ENCODE measurements at places on chromosomes 7 and 10.

DNA sequence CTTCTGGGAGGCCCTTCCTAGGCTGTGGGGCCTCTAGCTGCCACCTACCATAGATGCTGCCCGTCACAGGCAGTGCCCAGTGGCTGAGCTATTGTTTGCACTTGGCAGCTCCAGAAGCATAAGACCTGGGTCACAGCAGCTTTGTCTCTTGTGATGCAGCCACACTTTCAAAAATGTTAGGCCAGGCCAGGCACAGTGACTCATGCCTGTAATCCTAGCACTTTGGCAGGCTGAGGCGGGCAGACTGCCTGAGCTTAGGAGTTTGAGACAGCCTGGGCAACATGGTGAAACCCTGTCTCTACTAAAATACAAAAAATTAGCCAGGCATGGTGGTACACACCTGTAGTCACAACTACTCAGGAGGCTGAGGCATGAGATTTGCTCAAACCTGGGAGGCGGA, 9.5 kb upstream of the KAZALD1 start:
- DNase-seq = no peak

- no peak for DNase-seq
These were observed 15.2 kb downstream of the FGL2 start for GRCh38 chr7:77184463-77184862.

- no peak for DNase-seq
These were observed 23.3 kb upstream of the STEAP2 start for GRCh38 chr7:90188281-90188680.

GRCh38 chr10:11901833-11902475, 78.8 kb downstream of the PROSER2 start:
- DNase-seq = no peak

DNA sequence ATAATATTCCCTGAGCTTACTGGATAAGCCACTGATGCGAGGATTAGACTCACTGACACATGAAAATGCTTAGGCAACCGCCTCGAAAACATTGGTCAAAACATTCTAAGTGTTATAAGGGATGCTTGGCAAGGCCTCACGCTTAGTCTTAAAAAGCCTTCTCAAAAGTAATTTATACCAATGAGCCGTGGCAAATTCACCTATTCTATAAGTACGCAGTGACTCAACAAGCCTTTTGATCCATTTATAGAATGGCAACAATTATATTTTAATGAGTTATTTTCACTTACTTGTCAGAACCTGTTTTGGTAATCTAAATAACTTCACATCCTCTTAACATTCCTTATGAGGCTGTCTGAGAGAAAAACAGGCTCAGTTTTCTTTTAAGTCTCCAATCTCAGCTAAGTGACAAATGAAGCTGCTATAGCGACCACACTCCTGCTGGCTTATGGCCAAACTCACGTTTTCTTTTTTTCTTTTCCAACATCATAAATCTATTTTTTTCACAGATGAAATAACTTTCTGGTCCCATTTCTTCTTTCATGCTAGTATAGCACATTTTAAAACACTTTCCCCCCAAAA, 121.2 kb upstream of the AFAP1L2 start:
- no peak for DNase-seq

- no peak for DNase-seq
These were observed 294.6 kb downstream of the SORCS3 start for GRCh38 chr10:104935656-104936055.

DNA sequence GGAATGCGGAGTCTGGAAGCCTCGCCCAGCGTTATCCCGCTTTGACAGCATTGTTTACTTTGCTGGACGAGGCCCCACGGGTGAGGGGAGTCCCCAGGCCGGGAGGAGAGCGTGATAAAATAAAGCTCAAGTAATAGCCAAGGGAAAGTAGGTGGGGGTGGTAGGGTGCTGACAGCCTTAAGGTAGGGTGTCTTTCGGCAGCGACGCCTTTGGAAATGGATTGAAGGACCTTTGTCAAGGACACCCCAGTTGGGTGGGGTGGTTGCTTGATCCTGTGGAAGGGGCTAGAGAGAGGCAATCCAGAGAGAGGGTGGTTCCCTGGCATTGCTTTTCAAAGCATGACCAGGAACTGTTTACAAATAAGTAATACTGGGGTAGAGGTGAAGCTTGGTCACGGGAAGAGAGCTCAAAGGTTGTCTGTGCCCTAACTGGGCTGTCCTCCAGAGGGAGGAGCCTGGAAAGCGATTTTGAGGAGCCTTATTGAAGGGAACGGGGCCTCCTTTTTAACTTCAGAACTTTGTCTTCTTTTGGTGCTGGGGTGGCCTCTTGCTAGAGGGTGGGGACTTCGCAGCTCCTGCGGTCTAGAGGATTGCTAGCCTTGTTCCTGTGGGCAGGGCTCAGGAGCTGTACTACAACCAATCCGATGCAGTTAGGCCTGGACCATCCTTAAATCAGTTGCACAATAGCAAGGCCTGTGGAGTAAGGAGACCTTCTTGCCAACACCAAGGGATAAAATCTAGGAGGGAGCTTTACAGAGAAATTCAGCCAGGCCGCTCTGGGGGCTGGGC, 1.3 kb downstream of the EIF4EBP2 start:
- peak; percentile 53 for DNase-seq

GRCh38 chr10:9452056-9452455, 1397.6 kb downstream of the GATA3 start:
- no peak for DNase-seq

DNA sequence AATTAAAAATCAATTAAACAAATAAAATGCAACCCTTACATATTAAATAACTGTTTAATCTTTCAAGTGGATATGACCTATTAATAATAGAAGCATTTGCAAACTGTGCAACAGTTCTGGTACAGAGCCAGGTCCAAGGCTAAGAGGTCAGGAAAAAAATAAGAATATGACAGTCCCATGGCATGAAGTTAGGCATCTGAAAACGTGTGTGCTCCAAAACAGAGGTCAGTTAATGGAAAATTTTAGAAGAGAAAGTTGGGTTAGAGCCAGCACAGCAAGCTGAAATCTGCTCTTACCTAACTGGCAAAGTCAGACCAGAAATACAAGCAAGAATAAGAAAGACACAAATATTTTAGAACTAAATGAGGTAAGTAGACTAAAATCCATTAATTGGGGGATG, 757.7 kb downstream of the GRM8 start:
- DNase-seq = no peak

DNA sequence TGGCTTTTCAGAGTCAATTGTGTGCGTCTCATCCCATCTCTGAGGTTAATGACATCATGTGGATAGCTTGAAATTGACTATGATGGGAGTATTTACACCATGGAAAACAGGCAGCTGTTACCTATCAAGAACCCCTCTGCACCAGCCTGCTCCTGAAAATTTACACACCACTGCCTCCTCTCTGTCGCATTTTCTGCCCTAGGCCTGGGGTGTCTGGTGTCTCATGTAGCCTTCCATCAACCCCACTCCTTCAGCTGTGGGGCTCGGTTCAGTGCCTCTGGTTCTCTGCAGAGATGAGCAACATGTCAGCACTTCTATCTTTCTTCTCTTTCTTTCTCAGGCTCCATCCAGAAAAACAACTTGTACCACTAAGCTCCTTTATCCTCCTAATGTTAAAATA, 600.5 kb downstream of the TYW1 start:
- DNase-seq = no peak

DNA sequence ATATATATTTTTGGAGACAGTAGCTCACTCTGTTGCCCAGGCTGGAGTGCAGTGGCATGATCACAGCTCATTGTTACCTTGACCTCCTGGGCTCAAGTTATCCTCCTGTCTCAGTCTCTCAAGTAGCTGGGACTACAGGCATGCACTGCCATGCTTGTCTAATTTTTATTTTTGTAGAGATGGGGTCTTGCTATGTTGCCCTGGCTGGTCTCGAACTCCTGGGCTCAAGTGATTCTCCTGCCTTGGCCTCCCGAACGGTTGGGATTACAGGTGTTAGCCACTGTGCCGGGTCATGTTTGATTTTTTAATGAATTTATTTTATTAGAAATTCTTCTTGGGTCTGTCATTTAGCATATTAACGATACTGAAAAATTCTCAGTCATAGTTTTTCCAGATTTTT, 70.5 kb downstream of the TMEM270 start:
- no peak for DNase-seq

GRCh38 chr10:101565936-101566332, 22.1 kb downstream of the POLL start:
- no peak for DNase-seq

DNA sequence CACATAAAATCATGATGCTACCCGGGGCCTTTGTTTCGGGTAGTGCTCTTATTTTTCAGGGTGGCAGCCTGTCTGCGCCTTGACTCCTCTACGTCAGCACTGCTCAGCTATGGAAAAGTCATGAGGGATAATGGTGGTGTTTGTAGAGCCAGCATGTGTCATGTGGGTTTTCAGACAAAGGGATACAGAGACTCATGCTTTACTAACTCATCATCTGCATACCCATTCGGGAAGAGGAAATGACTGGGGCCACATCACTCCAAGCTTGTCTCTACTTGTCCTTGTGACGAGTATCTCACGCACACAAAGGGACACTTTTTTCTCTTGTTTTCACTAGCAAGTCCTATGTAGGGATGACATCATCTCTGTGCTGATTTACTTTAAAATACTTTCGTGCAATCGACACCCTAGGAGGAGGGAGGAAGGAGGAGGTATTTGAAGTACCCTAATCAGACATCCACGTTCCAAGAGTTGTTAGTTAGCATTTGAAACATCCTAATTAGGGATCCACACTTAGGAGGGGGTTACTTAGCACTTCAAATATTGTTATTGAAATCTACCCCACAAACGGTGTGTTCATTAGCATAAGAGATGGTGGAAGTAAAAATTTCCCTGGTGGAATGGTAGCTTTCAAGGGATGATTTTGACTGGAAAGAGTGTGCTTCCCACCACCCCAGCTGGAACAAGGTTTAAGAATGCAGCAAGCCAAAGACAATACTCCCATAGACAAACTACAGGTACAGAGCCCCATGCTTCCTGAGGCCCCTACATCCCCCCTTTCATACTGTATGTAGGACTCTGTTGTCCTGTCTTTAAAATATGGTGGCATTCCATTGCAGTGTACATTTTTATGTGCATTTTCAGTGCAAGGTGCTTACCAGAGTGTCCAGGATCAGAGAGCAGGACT, 52.0 kb downstream of the THNSL1 start:
- DNase-seq = no peak

GRCh38 chr10:110841767-110842267, 29.9 kb upstream of the PDCD4 start:
- peak; percentile 89 for DNase-seq

GRCh38 chr10:88347597-88348304, 235.4 kb downstream of the RNLS start:
- DNase-seq = no peak

DNA sequence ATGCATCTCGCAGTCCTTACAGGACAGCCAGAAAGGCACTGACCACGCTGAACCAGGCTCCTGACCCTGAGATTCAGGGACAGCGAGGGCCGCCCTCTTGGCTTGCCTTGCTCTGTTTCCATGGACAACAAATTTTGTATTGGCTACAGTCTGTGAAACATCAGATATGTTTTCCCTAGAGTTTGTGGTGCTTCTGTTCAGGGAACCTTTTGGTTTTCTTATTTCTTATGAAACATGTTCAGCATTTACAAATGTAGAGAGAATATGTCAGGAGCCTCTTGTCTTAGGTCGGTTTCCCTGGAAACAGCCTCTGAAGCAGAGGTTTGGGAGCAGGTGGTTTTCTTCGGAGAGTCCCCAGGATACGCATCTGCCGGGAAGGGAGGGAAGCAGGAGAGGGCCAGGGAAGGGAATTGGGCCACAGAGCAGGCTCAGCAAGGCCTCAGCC, 260.1 kb downstream of the CCDC3 start:
- DNase-seq = no peak

- DNase-seq = no peak
These were observed 136.3 kb downstream of the ARL5B start for GRCh38 chr10:18795549-18795948.

DNA sequence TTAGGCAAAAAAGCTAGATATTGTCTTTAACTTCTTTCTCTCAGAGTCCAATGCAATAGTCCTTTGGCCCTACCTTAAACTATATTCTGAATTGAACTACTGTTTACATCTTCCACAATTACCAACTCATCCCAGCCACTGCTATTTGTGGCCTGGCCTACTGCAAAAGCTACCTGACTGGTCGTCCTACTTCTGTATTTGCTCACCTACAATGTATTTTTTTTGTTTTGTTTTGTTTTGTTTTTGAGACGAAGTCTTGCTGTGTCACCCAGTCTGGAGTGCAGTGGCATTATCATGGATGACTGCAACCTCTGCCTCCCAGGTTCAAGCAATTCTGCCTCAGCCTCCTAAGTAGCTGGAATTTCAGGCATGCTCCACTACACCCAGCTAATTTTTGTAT, 51.2 kb downstream of the ARL4A start:
- no peak for DNase-seq

Measured in GM10248 (cell line).